ENCODE measurements at places on chromosomes 12 and 14.
A peak's percentile ranks its signal among the peaks of the same experiment; 100 is the strongest.

GRCh38 chr14:93183596-93184317 is 940 bp downstream of the MOAP1 start:
- no peak for DNase-seq

- no peak for DNase-seq
Measured at GRCh38 chr12:110115675-110116074, 8.5 kb upstream of the IFT81 start.

- no peak for DNase-seq
Measured at GRCh38 chr14:24928386-24928900, 121.5 kb downstream of the STXBP6 start.

DNA sequence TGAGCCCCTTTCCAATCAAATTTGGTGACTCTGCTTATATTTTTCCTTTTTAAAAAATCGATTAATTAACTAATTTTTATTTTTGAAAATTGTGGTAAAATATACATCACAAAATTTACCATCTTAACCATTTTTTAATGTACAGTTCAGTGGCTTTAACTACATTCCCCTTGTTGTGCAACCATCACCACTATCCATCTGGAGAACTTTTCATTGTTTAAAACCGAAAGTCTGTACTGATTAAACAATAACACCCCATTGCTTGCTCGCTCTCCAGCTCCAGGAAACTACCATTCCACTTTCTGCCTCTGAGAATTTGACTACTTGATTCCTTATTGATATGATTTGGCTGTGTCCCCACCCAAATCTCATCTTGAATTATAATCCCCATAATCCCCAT is 283.4 kb downstream of the C12orf75 start:
- DNase-seq: peak; percentile 14

GRCh38 chr14:65173973-65174693 is 71.8 kb upstream of the MAX start:
- no peak for DNase-seq

DNA sequence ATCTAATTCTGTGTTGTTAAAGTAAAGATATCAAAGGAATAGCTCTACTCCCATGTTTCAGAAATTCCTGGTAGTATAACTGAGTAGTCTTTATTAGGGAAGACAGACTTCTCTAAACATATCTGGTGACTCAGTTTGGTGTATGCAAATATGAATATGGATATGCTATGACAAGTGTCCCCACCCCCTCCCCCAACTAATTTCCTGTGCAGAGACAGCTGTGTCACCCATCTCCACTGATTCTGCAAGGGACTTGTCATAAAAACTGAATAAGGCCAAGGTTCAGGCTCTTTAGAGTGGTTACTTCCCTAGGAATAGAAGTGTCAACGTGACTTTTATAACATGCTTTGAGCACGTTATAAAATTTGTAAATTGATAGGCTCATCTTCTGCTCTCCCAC is 429.1 kb downstream of the DAD1 start:
- DNase-seq: no peak

DNA sequence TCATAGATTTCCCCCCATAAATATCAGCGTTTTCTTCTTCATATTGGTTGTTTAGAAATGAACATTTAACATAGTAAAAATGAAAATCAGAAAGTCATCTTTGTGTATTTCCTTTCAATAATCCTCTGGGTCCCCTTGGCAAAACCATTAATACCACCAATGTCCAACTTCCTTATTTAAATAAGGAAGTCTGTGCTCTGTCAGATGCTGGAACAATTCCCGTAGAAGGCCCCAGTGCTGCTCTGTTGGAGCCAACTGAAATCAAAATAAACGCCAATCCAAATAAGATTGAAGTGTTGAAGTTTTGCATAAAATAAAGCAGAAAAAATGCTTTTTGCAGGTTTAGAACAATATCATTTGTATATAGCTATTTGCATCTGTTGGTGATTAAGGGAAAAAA is 93.1 kb downstream of the PPM1H start:
- DNase-seq: no peak

- no peak for DNase-seq
Measured at GRCh38 chr12:133203344-133204263, 22.3 kb downstream of the ZNF268 start.

GRCh38 chr14:23183158-23183470 is 346 bp downstream of the SLC7A8 start:
- DNase-seq: no peak

- DNase-seq: peak; percentile 25
Measured at GRCh38 chr14:53896726-53897125, 59.9 kb downstream of the BMP4 start.

DNA sequence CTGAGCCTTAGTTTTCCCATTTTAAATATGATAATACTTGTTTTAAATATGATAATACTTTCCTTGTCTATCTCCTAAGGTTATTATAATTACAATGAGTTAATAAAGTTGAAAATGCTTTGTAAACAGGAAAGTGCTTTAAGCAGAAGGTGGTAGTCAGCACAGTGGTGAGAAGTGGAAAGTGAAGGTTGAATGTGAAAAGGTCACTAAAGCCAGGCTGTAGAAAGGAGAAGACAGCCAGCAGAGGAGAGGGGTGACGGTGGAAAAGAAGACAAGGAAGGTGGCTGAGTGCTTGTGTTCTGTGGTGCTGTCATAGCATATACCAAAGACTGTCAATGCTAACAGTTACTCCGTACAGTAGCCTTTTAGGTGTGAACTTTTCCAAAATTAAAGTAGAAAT is 117.8 kb downstream of the ESR2 start:
- DNase-seq: no peak

GRCh38 chr12:124607681-124608425 is 40.4 kb upstream of the NCOR2 start:
- no peak for DNase-seq

GRCh38 chr12:11958221-11959091 is 112.3 kb upstream of the BCL2L14 start:
- peak; percentile 94 for DNase-seq

DNA sequence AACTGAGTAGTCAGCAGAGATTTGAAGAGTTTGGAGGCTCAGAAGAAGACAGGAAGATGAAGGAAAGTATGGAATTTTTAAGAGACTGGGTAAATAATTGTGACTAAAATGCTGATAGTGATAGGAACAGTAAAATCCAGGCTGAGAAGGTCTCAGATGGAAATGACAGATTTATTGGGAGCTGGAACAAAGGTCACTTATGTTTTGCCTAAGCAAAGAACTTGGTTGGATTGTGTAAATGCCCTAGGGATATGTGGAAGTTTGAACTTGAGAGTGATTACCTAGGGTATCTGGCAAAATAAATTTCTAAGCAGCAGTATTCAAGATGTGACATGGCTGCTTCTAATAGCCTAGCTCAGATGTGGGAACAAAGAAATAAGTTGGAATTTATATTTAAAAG is 180.9 kb downstream of the TRHDE start:
- DNase-seq: no peak

GRCh38 chr12:88237954-88238353 is 95.8 kb downstream of the TMTC3 start:
- DNase-seq: peak; percentile 64

- no peak for DNase-seq
Measured at GRCh38 chr12:107654873-107655272, 30.7 kb upstream of the PWP1 start.

- DNase-seq: no peak
Measured at GRCh38 chr12:130423136-130423535, 85.4 kb downstream of the PIWIL1 start.

DNA sequence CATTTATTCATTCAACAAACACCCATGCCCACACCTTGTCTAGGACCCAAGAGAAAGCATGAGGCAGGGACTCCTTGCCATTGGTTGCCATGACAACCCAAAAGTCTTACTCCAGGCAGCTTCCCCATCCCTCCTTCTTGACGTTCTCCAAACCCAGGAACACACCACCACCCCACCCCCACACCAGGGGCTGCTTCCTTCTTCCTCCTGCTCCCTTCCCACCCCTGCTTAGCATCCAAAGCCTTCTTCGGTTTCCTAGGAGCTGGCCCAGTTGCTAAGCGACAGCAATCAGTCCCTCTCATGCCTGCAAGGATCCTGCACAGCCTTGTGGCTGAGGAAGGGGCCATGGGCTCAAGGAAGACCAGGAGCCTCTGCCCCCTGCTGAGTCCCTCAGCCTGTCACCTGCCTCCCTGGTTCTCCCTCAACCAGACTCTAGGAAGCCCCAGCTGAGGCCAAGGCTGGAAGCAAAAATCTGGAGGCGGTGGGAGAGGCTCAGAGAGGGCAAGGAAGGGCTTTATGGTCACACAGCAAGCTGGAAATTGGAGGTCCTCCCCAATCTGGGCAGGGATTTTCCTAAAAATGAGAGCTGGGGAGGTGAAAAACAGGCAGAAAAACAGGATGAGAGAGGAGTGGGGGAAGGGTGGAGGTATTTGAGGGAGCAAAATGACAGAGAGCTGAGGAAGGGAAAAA is 15.4 kb downstream of the RASAL1 start:
- DNase-seq: no peak

GRCh38 chr12:67222302-67222701 is 46.9 kb upstream of the CAND1 start:
- peak; percentile 24 for DNase-seq

GRCh38 chr12:107282628-107283027 is 189.3 kb upstream of the CRY1 start:
- DNase-seq: no peak

- DNase-seq: no peak
Measured at GRCh38 chr14:62462988-62463387, 582.3 kb downstream of the KCNH5 start.

DNA sequence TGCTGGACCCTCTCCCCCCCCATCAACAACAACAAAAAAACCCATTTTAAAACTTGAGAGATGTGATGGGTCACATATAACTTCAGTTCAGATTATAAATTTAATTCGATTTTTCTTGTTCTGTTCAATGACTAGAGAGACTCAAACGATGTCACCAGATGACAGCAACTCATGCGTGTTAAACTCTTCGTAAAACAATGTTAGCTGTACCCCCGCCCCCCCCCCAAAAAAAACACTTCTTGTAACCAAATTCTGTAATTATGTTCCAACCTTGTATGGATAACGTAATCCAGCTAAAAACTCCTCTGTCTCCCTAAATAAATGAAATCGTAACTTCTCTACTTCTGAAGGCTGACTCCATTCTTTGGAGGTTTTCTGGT is 614 bp upstream of the NACA start:
- no peak for DNase-seq

- DNase-seq: no peak
Measured at GRCh38 chr14:35688126-35688826, 120.8 kb downstream of the RALGAPA1 start.

- peak; percentile 88 for DNase-seq
Measured at GRCh38 chr14:39492267-39492666, 60.0 kb upstream of the FBXO33 start.

DNA sequence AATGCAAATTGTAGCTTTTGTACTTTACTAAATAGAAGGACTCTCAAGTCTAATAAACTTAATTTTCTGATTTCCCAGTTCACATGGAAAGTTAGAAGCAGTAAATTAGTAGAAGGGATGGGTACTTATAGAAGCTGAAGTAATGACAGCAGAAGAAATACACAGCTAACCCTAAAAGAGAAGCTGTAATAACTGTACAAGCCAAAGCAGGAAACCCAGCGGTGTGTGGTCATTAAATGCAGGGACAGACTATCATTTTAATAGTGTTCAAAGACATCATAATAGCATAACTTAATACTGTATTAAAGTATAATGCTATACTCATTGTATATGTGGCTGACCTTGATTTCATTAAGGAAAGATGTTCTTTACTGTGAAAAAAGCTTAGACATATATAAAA is 74.9 kb downstream of the PCNX1 start:
- no peak for DNase-seq
